ENCODE measurements at places on chromosomes 6 and 20.
A peak's percentile ranks its signal among the peaks of the same experiment; 100 is the strongest.

GRCh38 chr6:166076625-166077024 lies 91.0 kb downstream of the TBXT start:
- DNase-seq: no peak

- no peak for DNase-seq
These were observed 112.1 kb downstream of the BCAS1 start for GRCh38 chr20:53958260-53958659.

GRCh38 chr6:152981989-152982903 lies 595 bp downstream of the FBXO5 start:
- DNase-seq: no peak

DNA sequence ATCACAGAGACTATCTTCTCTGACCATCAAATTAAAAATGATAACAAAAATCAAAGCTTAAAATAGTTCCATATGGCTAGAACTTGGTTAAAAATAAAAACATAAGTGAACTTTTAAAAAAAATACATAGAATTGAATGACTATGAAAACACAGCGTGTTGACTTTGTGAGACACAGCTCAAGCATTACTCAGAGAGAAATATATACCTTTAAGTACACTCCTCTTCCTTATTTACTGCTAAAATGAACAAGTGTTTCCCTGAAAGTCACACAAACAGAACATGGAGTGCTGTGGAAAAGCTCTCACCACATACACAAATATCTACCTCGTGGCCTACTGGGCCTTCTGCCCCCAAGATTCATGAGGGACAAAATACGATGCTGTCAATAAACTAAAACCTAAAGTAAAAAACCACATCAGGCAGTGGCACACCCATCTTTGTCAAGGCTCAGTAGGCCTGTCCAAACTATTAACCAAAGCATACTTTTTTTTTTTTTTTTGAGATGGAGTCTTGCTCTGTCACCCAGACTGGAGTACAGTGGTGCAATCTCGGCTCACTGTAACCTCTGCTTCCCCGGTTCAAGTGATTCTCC lies 7.5 kb downstream of the FAXC start:
- no peak for DNase-seq

DNA sequence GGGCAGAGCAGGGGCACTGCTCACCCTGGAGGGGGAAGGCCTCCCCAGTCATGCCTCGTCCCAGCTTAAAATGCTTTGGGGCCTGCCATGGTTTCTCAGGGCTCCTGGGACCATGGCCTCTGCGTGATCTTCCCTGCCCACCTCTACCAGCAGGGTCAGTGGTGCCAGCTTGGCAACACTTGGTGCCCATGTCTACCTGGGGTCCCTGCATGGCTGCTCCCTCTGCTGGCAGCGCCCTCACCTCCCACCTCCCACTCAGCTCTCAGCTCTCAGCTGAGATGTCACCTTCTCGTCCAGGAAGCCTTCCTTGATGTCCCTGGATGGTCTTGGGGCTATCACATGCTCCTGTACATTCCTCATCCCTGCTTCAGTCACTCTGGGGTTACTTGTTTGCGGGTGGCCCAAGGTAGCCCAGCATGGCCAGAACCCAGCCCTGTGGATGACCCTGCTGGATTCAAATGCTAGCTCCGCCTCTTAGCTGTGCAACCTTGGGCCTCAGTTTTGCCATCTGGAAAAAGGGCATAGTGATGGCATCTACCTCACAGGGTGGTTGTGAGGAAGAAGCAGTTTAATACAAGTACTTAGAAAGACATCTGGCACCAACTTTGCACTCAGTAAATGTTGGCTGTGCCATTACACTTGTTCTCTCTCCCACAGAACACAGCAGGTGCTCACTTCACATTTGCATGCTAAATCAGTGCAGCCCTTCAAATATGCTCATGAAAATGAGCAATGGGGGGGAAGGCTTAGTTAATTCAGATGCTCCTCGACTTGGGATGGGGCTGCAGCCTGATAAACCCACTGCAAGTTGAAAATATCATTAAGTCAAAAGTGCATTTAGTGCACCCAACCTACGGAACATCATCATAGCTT lies 53.5 kb upstream of the PTPN1 start:
- DNase-seq: no peak

- DNase-seq: no peak
These were observed 3.0 kb downstream of the NR2E1 start for GRCh38 chr6:108168501-108169463.

GRCh38 chr6:2179950-2180349 lies 65.5 kb downstream of the GMDS start:
- no peak for DNase-seq

- DNase-seq: peak; percentile 67
These were observed 59.8 kb downstream of the NEDD9 start for GRCh38 chr6:11172501-11173327.

GRCh38 chr20:18545566-18545965 lies 21.7 kb upstream of the SMIM26 start:
- DNase-seq: no peak

GRCh38 chr20:19775353-19776253 lies 17.5 kb downstream of the RIN2 start:
- no peak for DNase-seq

- no peak for DNase-seq
These were observed 44.5 kb upstream of the DSE start for GRCh38 chr6:116326181-116326671.

DNA sequence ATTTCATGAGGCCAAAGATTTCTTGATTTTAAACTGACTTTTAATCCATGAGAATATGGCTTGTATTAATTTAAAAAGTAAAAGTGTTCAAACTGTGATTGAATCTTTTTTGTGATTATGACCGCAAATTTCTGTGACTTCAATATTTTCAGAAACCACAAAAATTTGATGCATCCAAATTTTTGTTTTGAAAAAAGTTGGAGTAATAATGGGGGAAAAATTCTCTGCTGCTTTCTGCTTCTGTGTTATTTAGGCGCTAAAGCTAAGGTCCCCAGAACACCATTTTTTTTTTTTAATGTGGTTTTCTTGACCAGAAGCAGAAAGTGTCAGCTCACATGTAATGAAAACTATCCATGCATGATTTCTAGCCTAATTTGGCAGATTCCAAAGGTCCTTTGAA lies 65.3 kb downstream of the GRIK2 start:
- DNase-seq: no peak

- DNase-seq: no peak
These were observed 1.4 kb downstream of the SAMD5 start for GRCh38 chr6:147509891-147510290.

DNA sequence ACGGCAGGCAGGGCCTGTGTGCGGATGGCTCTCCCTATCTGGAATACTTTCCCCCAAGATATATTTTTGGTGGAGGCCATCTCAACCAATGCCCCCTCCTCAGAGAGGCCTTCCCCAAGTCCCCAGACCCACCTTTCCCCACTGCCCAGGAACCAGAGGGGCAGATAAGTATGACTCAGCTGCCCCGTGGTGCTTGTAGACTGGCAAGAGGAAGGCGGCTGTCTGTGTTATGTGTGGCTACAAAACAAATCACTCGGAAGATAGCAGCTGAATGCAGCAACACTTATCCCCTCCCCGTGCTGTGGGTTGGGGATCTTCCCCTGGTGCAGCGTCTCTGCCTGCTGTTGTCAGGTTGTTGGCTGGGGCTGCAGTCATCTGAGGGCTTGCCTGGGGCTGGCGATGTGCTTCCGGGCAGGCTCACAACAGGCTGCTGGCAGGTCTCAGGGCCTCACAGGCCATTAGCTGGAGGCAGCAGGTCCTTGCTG lies 7.1 kb downstream of the NPEPL1 start:
- DNase-seq: no peak

DNA sequence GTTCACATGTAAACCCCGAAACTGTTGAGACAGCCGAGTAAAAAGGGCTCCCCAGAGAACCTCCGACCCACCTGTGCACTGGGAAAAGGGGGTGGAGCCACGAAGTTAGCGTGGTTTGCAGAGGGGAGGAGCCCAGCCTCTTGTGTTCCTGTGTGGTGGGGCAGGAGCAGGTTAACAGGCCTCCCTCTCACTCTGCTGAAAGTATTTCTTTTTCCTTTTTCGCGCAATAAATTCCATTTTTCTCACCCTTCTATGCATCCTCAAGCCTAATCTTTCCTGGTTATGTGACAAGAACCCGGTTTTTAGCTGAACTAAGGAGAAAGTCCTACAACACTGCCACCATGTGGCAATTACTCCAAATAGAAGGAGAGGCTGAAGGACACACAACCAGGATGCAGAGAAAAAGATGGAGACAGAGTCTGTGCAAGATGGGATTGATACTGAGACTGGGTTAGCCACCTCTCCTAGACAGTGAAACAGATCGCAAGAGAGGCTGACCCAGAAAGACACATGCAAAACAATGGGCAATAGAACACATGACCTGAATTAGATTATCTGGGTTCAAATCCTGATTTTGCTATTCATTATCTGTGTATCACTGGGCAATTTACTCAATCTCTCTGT lies 168.7 kb upstream of the PRSS16 start:
- peak; percentile 38 for DNase-seq

DNA sequence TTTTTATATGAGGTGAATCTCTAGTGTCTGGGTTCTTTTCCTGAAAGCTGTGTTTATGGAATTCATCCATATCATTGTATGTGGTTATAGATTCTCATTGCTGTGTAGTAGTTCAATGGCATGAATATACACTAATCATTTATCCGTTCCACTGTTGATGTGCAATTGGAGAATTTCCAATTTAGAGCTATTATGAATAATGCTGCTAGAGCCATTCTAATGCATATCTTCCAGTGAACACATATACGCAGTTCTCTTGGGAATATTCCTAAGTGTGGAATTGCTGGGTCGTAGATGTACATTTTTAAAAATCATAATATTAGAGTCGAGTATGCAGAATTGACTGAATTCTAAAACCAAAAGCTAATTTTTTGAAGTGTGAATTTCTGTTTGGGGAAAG lies 327.5 kb upstream of the JAG1 start:
- no peak for DNase-seq

- no peak for DNase-seq
These were observed 150.0 kb upstream of the RIPOR2 start for GRCh38 chr6:25085756-25086155.

DNA sequence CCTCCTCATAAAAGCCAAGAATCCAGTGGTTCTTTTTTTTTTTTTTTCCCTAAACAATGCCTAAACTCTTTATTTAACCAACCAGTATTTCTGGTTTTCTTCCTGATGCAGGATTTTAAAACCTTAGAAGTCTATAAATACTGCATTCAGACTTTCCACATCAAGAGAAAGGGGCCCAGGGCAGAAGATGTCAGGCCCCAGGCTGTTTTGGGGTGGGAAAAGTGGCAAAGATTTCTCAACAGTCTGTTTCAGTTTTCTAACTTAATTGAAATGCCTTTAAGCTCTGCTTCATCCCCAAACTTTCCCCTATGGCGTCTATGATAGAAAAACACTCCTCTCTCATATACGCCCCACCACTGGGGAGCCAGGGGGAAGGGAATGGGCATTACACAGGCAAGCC lies 33.1 kb downstream of the QRSL1 start:
- no peak for DNase-seq

DNA sequence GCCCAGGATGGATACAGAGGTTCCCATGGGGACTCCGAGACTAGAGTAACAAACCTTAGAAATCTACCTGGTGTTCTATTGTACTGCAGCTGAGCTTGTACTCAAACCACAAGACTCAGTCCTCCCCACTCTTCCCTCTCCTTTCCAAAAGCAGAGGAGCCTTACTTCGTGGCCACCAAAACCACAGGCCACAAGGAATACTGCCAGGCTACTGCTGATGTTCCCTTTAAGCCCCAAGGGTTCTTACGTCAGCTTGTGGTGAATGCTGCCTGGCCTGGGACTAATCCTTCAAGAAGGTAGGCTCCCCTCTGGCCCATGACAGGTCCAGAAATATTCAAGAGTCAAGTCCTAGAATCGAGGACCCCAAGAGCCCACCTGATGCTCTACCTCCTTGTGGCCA lies 10.5 kb upstream of the DEFB128 start:
- DNase-seq: no peak

DNA sequence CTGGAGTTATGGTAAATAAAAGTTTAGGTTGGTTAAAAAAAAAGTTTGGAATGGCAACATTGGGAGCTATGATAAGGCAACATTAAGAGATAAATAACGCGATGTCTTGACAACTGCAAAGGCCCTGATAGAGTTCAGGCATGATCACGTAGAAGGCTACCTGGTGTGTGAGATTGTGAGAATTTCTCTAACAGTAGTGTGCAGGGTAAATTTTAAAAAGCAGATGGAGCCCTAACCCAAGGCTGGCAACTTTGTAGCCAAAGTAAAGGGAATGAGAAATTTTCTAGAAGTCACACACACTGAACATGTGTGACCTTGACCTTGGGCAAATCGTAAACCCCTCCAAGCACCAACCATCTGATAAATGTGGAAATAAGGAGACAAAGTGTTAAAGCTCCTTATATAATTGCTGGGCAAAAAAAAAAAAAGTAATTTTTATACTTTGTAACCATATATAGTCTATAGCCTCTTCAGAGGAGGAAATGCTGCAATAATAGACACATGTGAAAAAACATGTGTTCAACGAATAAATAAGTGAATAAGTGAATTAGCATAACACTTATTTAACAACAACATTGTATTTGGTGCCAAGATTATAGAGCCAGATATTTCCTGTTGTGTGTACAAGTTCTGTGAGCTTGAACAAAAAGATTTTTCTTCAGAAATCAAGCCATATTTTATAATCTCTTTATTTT lies 18.2 kb downstream of the KCNQ5 start:
- DNase-seq: no peak

Data from activated CD4-positive, alpha-beta T cell treated with anti-CD3 and anti-CD28 coated beads for 4 hours (primary cell).